T-helper 17 cell (primary cell): ENCODE measurements at places on chromosomes 7 and 10. TPM values are rescaled to one million over a fixed set of nuclear protein-coding genes. Genes with fewer than 3 reads are reported as not detected.

GRCh38 chr10:35643151-35644049, 1.3 kb upstream of the FZD8 start:
- no peak for DNase-seq

GRCh38 chr10:5617521-5617920, 48.9 kb downstream of the ASB13 start:
- DNase-seq: no peak

Gene CARD11
- 126 TPM for total RNA-seq

GRCh38 chr10:101775273-101776160, at the start of gene FGF8:
Gene FGF8, minus strand, starts transcription at chr10:101776114. Its CDS starts 214 bp downstream, at chr10:101775900.
- no peak for DNase-seq

GRCh38 chr10:3668276-3668965, 116.6 kb downstream of the KLF6 start:
- peak; percentile 48 for DNase-seq

GRCh38 chr10:132248455-132249225, 59.1 kb downstream of the STK32C start:
- peak; percentile 54 for DNase-seq

GRCh38 chr10:119575506-119575905, 21.3 kb downstream of the TIAL1 start:
- no peak for DNase-seq

DNA sequence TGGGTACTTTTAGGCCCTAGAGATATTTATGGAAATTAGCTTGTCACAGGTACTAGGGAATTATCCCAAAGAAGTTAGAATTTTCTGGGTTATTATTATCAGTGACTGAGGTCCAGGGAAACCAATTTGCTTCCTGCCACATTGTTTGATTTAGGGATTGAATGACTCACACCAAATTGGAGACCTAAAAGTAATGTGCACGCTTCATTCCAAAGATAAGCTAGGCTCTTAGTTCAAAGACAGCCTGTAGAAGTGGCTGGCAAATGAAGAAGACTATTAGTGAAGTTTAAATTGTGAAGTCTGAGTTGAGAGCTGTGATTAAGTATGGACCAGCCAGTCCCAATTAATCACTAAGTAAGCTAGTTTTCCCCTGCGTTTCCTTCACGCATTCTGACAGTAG, 188.1 kb upstream of the MYO3A start:
- DNase-seq: no peak

DNA sequence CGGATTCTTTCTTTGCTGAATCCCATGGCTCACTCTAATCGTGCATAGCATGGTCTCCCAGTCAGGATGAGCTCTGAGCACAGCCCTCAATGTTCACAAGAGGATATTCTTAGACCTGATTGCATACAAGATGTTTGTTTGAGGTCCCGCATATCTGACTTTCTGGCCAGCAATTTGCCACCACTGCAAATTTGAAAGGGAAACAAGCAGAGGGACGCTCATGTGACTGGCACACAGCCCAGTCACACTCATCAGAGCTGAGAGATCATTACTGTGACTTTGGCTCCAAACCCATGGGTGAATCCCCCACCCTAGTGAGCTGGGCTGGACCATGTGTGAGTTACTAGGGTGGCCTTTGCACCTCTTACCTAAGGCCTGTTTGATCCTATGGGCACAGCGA, 9.9 kb downstream of the TAS2R41 start:
- DNase-seq: no peak

Gene NPC1L1
- not detected for total RNA-seq

- no peak for DNase-seq
These were observed 1.8 kb upstream of the CSGALNACT2 start for GRCh38 chr10:43136432-43136831.

- no peak for DNase-seq
These were observed 121.2 kb downstream of the GLI3 start for GRCh38 chr7:42115795-42116194.
